Left ventricle myocardium superior (tissue), 1 donor: ENCODE measurements at places on chromosomes 4 and X.

- no peak for DNase-seq
Measured at GRCh38 chr4:105194328-105195231, 47.9 kb downstream of the TET2 start.

- no peak for DNase-seq
Measured at GRCh38 chr4:149985981-149986380, 92.3 kb upstream of the DCLK2 start.

GRCh38 chrX:151695583-151696340, 504 bp downstream of the PRRG3 start:
- DNase-seq: no peak

DNA sequence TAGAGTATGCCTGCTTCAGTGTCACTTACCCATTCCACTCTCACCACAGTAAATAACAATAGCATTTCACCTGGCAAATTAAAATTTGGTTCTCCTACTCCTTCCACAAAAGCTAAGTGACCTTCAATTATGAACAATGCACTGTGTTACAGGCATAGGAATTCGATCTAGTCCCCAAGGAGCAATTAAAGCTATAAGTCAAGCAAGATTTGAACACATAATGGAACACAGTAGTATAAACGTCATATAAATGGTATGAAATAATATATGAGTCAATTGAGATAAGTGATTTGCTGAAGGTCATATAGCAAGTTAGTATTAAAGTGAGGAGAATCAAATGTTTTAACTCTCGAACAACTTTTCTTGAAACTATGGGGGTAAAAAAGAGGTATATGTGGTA, 65.8 kb downstream of the ARAP2 start:
- no peak for DNase-seq

GRCh38 chr4:105828074-105828473, 67.2 kb upstream of the NPNT start:
- no peak for DNase-seq

DNA sequence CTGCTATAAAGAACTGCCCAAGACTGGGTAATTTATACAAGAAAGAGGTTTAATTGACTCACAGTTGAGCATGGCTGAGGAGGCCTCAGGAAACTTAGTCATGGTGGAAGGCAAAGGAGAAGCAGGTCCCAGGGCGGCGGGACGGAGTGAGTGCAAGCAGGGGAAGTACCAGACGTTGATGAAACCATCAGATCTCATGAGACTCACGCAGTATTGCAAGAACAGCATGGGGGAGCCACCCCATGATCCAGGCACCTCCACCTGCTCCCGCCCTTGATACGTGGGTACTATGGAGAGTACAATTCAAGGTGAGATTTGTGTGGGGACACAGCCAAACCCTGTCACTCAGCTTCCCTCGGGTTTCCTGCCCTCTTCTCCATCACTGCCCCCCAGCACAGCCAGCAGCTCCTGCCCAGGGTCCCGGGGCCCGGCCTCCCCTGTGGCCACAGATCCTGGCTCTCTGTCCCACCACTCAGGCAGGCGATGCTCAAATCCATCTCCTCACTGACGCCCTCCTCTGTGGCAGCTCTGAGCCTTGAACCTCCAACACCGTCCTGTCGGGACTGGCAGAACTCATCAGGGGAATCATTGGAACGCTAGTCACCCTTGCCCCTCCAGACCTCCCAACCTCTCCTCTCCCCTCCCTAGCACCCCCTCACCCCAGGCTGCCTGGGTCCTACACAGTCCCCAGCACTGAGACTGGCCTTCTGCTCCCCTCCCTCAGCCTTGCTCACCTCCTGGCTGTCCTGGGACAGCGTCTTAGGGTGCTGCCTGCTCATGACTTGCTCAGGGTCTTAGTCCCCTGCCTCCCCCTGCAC, 37.6 kb downstream of the FGFRL1 start:
- no peak for DNase-seq

- DNase-seq: peak; percentile 43
Measured at GRCh38 chrX:130079824-130080406, 30.4 kb downstream of the ELF4 start.

GRCh38 chrX:85611926-85612325, 232.5 kb upstream of the POF1B start:
- no peak for DNase-seq

GRCh38 chrX:100413229-100413628, 3.2 kb upstream of the PCDH19 start:
- peak; percentile 29 for DNase-seq

GRCh38 chr4:159778298-159778697, 675.4 kb downstream of the RAPGEF2 start:
- DNase-seq: no peak

DNA sequence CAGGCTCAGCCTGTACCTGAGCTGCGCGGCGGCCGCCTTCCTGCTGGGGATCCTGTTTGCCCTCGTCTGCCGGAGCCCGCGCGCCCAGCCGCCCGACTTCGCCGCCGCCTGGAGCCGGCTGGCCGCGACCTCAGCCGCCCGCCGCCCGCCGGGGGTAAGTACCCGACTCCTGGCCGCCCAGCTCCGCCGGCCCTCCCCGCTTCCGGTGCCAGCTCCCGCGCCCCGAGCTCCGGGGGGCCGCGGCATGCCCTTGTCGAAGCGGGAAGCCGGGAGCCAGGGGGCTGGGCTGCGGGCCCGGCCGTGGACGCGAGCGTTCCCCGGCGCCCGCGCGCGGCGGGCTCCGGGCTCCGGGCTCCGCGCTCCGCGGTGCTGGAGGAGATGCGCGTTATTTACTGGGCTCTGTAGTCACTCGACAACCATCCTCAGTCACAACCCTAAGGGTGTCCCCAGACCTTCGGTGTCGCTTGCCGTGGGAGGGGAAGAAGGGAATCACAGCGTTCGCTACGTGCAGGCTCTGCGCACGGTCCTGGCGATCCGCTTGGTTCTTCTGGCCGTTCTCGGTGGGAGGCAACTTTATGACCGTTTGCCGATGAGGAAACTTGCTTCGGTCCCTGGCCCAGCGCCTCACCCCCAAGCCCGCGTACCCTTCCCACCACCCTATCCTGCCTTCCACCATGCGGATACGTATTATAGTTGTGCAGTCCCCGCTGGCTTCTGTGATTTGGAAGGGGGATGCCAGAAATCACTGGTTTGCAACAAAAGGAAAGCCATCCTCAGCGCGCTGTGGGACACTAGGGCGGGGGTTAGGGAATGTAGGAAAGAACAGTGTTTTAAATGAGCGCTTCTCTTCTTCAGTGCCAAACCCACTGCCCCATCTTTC, 944 bp downstream of the SNX25 start:
- DNase-seq: peak; percentile 62

DNA sequence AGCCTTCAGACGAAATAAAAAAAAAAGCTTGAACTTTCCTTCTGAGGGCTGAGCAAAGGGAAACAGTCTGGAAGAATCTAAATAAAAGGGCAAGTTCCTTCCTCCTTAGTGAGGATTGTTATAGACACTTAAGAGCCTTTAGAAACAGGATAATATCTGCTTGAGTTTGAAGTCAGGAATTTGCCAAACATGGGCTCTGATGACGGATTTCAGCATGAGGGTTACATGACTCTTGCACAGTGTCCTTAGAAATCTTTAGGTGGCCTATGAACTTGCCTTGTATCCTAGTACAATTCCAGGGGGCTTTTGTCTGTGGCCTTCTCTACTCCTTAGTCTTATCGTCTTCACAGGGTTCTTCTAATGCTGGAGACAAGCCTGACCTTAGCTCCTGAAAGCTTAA, 94.1 kb downstream of the RLIM start:
- no peak for DNase-seq

DNA sequence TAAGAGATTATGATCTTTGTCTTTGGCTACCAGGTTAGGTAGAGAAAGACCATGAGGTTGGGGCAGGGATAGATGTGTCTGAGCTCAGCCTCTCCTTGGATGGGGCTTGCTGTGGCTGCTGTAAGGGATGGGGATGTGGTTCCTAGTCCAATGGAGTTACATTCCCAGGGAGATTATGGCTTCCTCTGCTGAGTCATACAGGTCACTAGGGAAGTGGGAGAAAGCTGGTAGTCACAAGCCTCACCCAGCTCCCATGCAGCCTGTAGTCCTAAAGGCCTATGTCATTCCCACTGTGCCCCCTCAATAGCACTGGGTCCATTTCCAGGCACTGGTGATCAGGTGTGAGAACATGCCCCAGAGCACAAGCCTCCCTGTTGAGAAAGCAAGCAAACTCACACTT, 70.6 kb upstream of the CENPE start:
- no peak for DNase-seq

- no peak for DNase-seq
Measured at GRCh38 chr4:168486912-168487281, 6.6 kb upstream of the DDX60L start.

- DNase-seq: no peak
Measured at GRCh38 chr4:118865091-118865708, 23.5 kb upstream of the SYNPO2 start.

DNA sequence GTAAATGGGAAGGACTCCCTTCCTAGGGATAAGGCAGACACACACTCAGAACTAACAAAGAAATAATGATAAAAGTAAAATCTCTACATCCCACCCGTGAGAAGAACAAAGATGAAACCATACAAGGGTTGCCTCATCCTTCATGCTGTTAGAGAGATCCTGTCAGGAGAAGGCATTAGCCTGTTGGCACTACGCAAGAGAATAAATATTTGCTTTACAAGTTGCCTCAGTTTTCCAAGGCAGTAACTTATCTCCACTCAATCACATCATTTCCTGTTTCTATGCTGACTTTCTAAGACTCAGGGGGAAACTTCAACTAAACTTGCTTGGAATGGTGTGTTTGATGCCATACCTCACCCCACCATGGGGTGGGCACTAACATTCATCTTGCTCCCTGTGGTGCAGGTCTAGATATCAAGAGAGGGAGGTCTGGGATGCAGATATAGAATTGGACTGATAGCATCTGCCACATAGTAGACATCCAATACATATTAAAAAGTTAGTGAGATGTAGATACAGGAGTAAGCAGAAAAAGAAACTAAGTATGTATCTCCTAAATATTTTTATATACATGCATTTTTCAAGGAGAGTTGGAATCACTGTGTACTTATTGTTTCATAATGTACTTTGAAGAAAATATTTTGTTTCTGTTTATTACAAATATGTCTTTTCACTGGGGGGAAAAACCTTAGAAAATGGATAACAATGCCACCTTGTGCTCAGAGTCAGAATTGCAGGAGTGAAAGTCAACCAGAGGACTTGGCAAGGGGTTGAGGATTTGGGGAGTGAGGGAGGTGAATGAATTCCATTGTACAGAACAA, 57.2 kb upstream of the BEX4 start:
- no peak for DNase-seq

DNA sequence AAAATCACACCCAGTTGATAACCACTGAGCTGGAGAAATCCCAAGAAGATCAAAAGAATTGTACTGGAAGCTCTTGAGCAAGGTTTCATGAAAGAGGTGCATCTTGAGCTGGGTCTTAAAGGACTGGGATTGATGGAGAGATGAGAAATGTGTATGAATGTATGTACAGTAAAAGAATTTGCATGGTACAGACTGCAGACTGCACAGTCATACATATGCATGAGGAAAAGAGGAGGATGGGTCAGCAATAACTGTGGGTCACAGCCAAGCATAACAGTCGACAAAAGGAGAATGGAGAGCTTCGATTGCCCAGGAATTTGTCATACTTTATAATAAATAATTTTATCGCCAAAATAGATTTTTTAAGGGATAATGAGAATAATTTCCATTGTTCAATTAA, 4.8 kb upstream of the RELL1 start:
- no peak for DNase-seq

GRCh38 chrX:13428053-13428786, 108.4 kb upstream of the ATXN3L start:
- DNase-seq: no peak

DNA sequence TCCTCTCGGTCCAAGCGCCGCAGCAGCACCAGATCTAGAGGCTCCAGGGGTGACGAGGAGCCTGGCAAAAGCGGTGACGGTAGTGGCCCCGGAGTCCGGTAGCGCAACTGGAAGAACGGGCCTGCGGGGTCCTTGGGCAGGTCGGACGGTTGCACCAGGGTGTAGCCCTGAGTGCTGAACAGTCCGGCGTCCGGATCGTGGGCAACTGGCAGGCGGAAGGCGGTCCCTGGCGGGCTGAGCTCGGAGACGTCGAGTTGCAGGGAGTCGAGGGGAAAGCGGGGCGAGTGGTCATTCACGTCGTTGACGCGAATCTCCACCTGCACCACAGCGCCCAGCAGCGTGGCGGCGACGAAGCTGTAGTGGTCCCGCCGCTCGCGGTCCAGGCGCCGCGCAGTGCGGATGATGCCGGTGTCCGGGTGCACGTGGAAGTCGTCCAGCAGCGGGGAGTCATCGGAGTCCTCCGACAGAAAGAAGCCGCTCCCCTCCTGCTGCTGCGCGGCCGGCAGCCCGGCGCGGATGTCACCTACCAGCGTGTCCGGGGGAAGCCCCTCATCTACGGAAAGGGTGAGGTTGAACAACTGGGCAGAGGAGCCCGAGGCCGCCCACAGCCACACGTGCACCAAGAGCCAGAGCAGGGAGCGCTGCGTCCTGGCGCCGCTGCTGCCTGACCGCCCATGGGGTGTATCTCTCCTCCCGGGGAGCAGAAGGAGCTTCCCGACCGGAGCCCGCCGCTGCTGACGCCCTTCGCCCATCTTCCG, 837 bp downstream of the DCHS2 start:
- no peak for DNase-seq

DNA sequence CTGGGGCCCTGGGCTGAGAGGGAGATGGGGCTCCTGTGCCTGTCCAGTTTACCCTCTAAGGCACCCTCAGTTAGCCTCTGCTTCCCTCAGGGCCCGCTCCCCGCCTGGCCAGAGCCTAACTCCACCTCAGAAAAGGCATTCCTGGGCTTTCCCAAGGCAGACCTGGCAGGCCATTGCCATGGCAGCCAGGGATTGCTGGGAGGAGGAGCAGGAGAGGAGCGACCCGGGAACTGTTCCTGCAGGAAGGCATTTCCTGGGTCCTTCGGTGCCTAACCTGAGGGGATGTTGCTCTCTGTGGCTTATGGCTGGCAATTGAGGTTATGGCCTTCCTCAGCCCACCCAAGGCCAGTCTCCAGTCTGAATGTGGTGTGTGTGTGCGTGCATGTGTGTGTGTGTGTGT, 131.3 kb downstream of the PJA1 start:
- no peak for DNase-seq

DNA sequence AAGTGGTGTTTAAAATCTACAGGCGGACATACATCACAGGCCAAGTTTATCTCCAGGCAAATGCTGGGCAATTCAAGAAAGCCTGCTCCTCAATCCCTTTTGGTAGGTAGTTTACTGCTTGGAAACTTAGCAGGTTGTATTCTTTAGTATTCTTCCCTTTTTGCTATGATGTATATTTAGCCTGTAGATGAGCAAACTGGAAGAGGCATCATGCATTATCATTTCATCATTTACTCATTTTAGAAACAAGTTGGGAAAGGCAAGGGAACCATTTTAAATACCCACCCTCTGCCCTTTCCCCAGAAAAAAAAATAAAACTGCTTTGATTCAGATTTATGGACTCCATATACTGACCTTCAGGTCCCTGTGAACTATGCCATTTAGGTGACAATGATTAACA, 213.2 kb downstream of the CAMK2D start:
- DNase-seq: no peak

DNA sequence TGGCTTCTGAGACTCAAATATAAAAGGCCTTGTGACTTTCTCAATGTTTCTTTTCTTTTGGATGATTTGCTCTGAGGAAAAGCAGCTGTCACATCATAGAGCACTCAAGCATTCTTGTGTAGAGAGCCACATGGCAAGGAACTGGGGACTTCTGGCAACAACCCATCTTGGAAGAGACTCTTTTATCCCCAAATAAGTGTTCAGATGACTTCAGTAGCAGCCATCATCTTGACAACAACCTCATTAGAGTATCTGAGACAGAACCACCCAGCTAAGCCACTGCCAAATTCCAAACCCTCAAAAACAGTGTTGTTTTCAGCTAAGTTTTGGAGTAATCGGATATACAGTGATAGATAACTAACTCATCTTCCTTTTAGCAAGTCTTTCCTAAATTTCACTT, 1431.7 kb upstream of the IGFBP7 start:
- DNase-seq: no peak
